ENCODE measurements at places on chromosomes 4 and X. TPM values are rescaled to one million over a fixed set of nuclear protein-coding genes. Genes with fewer than 3 reads are reported as not detected.

GRCh38 chrX:150649096-150649870, 43.9 kb upstream of the MTMR1 start:
- DNase-seq: no peak

DNA sequence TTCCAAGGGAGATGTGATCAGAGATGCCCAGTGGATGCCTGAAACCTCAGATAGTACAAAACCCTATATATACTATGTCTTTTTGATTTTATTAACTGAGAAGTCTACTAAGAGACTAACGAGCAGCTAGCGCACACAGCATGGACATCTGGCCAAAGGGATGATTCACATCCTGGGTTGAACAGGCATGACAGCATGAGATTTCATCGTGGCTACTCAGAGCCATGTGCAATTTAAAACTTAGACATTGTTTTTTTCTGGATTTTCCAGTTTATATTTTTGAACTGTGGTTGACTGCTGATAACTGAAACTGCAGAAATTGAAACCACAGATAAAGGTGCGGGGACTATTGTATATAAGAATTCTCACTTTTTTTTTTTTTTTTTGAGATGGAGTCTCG, 2252.9 kb upstream of the AGA start:
- DNase-seq: no peak

- no peak for DNase-seq
These were observed 200.5 kb downstream of the NWD2 start for GRCh38 chr4:37445023-37445422.

DNA sequence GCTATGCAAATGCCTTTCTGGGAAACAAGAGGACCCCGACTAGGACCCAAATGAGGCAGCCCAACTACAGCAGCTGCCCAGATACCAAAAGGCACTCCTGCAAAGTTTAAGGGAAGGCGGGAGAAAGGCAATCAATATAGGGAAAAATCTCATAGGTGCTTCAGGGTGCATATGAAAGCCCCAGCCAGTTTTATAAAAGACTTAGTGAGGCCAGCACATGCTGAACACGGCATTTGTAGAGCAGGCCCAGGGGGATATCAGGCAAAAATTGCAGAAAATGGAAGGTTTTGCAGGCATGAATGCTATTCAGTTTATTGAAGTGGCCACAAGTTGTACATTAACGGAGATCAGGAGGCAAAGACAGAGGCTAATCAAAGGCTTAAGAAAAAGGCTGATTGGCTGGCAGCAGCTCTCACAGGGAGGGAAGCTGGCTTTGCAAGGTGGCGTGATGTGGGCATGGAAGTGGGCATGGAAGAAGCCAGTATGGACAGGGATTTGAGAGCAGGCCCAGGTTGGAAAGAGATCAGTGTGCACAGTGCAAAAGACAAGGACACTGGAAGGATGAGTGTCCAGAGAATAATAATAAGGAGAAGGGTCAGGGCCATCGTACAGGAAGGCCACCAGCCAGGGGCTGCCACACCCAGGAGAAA, 37.7 kb upstream of the UGT2B7 start:
- no peak for DNase-seq

DNA sequence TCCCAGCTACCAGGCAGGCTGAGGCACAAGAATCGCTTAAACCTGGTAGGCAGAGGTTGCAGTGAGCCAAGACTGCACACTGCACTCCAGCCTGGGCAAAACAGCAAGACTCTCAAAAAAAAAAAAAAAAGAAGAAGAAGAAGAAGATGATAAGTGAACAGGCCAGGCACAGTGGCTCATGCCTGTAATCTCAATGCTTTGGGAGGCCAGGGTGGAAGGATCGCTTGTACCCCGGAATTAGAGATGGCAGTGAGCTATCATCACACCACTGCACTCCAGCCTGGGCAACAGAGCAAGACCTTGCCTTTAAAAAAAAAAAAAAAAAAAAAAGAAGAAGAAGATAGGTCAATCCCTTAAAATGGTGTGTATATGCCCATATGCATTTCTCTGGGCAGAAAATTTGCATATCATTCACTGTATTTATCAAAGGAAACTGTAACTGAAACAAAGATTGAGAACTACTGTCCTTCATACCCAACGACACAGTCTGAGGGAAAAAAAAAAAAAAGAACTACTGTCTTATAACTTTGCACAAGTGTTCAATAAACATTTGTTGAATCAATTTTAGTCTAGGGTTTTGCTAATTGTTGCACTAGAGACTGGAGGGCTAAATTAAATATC, 2.3 kb downstream of the RFC1 start:
- DNase-seq: no peak

DNA sequence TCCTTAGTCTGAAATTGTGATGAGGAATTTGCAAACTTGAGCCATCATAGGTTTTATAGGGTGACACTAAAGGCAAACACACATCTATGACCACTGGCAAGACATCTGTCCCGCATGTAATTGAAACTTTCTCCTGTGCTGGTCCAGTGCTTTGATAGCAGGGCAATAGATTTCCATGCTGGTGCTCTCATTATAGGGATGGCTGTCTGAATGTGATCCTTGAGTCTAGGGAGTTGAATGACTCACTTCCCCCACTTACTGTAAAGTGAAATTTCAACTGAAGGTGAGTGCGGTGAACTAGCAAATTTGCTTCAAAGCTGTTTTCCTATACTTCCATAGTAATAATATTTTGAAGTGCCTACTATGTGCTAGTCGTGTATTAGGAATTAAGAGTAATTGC, 1630.0 kb downstream of the STIM2 start:
- no peak for DNase-seq

GRCh38 chr4:54289316-54289715, 60.2 kb downstream of the PDGFRA start:
- DNase-seq: no peak

GRCh38 chrX:24204331-24204730, 54.8 kb downstream of the ZFX start:
- no peak for DNase-seq

- DNase-seq: no peak
These were observed 1.2 kb upstream of the QDPR start for GRCh38 chr4:17512973-17513665.

DNA sequence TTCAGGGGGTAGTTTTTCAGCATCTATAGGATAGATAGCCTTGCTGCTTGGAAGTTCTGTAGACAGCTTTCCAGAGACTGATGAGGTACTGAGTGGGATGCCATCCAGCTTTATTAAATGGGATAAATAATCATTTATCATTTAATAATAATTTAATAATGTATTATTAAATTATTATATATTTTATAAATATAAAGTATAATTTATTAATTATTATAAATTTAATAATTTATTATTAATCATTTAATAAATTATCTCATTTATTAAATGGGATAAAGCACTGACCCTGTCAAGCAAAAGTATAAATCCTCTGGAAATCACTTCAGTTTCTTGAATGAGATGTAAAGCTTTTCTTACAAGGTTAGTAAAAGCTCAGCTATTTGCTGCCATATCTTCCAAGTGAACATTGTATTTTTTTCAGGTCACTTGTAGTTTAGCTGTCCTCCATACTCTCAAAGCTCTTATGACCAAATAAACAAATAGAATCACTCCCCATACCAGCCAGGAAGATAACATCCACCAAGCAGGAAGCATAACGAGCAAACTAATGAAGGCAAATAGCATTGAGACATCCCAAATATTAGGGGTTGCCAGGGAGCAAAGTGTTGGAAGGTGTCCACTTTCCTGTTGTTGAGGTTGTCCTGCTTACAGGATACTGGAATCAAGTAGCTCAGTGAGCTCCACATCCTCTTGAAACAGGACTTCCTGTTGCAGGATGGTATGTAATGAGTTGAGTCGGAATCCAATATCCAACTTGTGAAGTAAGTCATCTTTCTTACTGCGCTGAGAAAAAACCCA, 88.9 kb downstream of the ZNF674 start:
- DNase-seq: no peak

DNA sequence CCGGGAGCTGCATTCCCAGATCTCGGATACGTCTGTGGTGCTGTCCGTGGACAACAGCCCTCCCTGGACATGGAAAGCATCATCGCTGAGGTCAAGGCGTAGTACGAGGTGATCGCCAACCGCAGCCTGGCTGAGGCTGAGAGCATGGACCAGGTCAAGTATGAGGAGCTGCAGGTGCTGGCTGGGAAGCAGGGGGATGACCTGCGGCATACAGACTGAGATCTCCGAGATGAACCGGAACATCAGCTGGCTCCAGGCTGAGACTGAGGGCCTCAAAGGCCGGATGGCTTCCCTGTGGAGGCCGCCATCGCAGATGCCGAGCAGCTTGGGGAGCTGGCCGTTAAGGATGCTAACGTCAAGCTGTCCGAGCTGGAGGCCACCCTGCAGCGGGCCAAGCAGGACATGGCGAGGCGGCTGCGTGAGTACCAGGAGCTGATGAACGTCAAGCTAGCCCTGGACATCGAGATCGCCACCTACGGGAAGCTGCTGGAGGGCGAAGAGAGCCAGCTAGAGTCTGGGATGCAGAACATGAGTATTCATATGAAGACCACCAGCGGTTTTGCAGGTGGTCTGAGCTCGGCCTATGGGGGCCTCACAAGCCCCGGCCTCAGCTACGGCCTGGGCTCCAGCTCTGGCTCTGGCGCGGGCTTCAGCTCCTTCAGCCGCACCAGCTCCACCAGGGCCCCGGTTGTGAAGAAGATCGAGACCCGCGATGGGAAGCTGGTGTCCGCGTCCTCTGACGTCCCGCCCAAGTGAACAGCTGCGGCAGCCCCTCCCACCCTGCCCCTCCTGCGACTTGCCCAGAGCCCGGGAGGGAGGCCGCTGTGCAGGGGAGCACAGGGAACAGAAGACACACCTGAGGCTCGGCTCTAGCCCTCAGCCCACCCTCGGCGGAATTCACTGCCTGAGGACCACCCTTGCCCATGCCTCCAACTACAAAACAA, 29.4 kb upstream of the GABRA3 start:
- DNase-seq: no peak

- DNase-seq: no peak
These were observed 20.4 kb upstream of the RAB40A start for GRCh38 chrX:103539695-103540094.

GRCh38 chrX:7889680-7890079, 37.5 kb downstream of the PNPLA4 start:
- no peak for DNase-seq

GRCh38 chrX:7334253-7334935, 186.4 kb upstream of the PUDP start:
- DNase-seq: no peak

- no peak for DNase-seq
These were observed 21.3 kb upstream of the CLCN5 start for GRCh38 chrX:49901048-49901447.

GRCh38 chr4:125461676-125462363, 147.1 kb downstream of the FAT4 start:
- no peak for DNase-seq

DNA sequence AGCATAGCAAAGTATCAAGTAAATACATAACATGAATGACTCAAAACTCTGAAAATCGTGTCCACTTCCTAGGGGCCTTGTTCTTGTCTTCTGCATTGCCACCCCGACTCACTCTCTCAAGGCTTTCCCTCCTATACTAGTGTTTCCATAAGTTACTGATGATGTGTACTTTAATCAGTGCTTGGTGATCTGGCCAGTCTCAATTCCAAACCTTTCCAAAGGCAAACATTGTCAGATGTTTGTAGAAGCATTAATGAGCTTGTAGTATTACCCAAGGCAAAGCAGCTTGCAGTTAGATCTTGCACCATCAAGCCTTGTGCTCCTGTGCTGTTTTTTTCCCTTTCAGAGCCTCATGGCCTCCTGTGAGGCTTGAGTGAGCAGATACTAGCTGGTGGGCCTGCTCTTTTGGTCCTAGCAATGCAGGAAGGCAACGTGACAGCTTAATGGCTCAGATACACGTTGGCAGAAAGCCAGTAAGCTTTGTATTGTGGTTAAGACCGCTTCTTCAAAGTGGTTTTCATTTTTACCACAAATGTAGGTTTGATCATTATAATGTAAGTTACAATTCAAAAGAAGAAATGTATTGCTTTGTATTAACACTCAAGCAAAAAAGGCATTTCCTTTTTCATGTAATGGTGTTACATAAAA, 51.8 kb downstream of the RBPJ start:
- peak; percentile 68 for DNase-seq

GRCh38 chr4:5084911-5085475, 33.7 kb downstream of the STK32B start:
- no peak for DNase-seq

DNA sequence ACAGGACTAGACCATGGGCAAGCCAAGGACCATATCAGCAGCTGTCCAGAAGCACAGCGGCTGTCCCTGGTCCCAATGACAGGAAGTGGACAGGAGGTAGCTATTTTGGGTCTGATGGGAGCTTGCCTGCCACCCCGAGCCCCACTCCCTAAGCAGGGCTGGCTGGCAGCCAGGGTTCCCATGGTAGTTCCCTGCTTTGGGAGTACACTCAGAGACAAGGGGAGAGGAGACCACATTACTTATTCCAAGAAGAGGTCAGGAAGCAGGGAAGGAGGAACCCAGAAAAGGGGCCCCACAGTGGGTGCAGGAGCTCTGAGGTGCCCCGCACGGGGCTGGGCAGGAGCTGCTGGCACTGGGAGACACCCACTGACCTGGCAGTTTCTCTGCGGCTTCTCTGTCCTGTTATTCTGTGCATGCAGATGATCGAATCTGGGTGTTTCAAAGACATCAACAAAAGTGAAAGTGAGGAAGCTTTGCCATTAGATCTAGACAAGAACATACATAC, 36.3 kb downstream of the HTT-AS start:
- DNase-seq: no peak

GRCh38 chrX:28189011-28189410, 207.8 kb upstream of the DCAF8L1 start:
- DNase-seq: no peak

DNA sequence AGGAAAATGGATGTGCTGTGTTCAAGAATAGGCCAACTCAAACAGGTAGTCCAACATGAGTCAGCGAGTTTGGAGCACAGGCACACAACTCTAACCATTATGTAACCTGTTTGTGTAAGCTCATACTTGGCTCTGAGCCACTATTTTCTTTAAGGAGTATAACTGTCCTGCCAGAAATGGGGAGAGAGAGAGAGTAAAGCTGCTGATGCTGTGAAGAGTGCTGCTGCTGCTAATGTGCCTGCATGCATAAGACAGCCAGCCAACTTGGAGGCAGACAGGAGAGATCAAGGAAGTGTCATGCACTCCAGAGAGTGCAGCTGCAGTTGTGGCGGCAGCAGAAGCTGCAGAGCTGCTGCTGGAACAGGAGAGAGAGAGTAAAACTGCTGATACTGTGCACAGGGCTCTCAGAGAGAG, 11.7 kb upstream of the STATH start:
- DNase-seq: peak; percentile 64

The NUDT10 gene
- 4.6 TPM for polyA plus RNA-seq

The BTK gene
- 0.62 TPM for polyA plus RNA-seq

The GCNA gene
- polyA plus RNA-seq: 0.42 TPM

The ANKRD50 gene
- polyA plus RNA-seq: 7.3 TPM

Data from hepatocyte (in vitro differentiated cells).